Esophagus squamous epithelium (tissue), 5 donors: ENCODE measurements at places on chromosomes 2 and 18. TPM values are rescaled to one million over a fixed set of nuclear protein-coding genes. Genes with fewer than 3 reads are reported as not detected.

DNA sequence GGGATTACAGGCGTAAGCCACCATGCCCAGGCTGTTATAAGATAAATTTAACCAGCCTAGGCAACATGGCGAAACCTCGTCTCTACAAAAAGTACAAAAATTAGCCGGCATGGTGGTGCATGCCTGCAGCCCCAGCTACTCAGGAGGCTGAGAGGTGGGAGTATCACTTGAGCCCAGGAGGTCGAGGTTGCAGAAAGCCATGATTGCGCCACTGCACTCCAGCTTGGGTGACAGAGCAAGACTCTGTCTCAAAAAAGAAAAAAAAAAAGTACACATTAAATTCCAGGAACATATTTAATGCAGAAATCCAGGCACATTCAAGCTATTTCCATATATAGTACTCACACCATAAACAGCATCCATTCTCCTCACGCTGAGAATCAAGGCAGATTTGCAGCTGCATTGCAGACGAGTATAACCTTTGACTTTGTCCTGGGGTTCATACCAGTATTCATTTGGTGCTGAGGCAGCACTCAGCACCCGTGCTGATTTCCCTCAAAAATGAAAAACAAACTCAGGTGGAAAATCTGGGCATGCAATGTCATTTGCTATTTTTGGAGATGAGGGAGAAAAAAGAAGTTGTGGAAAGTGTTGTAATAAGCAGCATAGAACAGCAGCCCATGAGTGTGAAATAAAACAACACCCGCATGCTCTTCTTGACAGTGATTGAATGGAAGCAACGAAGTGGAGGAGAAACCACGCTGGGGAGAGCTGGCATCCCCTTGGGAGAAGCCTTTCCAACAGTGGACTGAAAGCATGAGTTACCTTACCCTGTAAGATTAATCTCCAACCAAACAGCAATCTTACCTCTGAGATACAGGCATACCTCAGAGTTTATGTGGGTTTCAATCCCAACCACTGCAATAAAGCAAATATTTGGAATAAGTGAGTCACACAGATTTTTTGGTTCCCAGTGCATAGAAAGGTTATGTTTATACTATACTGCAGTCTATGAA, 46.8 kb upstream of the ANXA4 start:
- no peak for DNase-seq

GRCh38 chr18:41326311-41326710, 628.7 kb upstream of the PIK3C3 start:
- no peak for DNase-seq

The LONRF2 gene
- total RNA-seq, result 0.42 TPM

The MAP2 gene
- 14.5 TPM for total RNA-seq
